ENCODE measurements at places on chromosomes 1 and 21.

DNA sequence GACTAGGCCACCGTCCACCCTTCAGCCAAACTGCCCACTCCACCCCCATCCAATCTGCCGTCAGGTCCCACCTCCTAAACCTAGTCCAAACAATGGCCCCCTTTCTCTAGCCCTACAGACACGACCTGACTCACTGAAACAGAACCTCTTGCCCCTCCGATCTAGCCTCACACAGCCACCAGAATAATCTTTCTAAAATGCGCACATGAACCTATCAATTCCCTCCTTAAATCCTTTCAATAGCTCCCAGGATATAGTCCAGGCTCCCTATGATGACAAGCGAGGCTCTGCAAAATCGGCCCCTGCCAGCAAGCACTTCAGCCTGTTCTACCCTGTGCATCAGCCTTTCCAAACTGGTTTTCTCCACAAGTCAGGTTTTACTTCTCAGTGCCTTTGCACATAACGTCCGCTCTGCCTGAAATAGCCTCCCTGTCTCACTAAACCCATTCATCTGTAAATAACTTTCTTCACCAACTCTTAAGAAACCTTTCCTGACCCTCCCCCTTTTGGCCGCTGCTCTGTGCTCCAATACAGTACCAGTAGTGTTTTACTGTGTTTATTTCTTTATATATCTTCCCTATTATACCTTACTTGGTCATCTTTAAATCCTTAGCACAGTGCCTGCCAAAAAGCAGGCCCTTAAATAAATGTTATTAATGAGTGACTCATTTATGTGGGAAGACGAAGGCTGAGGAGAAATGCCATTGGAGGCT lies 9.0 kb upstream of the CDC20 start:
- DNase-seq, result no peak

DNA sequence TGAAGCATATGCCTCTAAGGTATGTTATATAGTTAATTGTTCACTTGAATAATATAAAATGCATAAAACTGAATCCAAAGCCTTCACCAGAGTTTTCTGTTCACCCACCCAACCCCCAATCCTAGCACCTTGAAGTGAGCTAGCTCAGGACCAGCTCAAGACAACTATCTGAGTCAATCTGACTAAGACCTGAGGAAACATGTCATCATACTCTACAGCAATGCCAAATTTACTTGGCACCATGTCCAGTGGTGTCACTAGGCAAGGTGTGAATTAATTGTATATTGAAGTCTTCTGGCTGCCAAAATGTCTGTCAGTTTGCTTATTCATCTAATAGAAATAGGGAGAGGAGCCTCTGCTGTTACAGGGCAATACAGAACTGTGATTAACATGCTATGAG lies 3.8 kb downstream of the DNASE2B start:
- no peak for DNase-seq

DNA sequence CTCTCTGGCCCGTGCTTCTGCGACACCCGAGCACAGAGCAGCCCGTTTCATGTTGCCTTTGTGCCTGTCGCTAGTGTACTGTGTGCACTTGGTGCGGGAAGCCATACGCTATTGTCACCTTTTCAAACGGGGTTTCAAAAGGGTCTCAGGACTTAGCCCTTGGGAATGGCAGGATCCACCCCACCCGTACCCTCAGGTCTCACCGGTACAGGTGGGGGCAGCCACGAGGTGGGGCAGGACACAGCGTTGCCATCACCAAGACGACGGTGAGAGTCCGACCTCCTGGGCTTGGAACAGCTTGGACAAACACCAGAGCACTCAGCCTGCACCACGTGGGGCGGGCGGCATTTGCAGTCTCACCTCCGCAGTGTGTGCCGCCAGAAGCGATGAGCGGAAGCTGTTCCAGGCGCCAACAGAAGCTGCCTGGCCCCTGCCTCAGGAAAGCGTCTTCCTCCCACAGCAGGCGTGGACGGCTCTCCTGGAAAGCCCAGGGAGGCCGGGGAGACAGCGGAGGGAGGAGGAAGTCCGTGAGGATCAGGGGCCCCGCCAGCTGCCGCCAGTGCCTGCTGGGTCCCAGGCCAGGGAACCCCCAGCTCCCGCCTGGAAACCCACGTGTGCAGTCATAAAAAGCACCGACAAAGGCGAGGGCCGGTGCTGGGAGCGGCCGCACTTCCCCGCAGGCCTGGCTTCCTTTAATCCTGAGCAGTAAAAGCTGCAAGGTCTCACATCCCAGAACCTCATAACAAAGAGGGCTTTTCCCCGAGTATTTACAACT lies 131.3 kb upstream of the ARHGEF16 start:
- no peak for DNase-seq

- DNase-seq, result no peak
Observed at GRCh38 chr21:33751120-33751519, 108.8 kb downstream of the ITSN1 start.

DNA sequence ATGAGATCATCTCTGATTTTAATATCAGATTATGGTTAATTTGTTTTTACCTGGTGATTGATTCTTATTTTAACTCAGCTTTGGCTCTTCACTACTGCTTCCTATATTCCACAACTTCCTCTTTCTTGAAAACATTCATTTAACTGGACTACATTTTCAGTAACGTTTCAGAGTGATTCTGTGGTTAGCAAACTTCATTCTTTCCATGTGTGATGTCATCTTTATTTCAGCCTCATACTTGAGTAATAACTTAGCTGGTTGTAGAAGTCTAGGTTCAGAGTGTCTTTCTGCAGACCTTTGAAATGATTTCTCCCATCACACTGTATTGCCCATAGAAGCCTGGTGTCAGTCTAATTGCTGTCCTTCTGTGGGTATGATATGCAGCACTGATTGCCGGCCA lies 36.0 kb upstream of the SLC35F3 start:
- DNase-seq, result no peak

GRCh38 chr1:23720256-23720995 lies 22.8 kb upstream of the ELOA start:
- DNase-seq, result no peak

DNA sequence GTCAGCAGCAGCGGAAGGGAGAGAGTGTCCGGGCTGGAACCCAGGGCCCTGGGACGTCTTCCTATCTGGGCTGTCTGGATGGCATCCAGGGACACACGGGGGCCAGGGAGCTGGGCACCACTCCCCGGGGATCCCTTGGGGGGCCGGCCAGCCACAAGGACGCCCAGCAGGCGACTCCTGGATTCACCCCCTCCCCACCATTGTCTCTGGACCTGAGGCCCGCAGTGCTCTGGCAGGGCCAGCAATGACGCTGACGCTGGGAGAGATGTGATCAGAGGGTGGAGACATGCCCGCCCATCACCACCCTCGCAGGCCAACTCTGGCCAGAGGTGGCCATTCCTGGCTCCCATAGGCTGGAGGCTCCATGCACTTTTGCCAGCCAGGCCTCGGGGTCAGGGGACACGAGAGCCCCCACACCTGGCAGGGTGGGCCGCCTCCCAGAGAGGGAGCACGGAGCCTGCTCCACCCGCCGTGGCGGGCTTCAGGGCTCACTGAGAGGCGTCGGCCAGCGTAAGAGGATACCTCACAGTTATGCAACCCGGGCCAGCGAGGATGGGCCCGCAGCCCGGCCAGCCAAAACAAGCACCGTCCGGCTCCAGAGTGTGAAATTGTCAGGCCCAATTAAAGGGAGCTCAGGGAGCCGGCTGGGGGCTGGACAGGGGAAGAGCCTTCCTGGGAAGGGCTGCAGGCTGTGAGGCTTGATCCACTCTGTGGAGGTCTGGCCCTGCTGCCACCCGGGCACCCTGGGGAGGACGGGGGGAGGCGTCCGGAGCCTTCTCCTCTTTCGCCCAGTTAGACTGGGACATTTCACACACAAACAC lies 10.3 kb downstream of the ACTRT2 start:
- no peak for DNase-seq

DNA sequence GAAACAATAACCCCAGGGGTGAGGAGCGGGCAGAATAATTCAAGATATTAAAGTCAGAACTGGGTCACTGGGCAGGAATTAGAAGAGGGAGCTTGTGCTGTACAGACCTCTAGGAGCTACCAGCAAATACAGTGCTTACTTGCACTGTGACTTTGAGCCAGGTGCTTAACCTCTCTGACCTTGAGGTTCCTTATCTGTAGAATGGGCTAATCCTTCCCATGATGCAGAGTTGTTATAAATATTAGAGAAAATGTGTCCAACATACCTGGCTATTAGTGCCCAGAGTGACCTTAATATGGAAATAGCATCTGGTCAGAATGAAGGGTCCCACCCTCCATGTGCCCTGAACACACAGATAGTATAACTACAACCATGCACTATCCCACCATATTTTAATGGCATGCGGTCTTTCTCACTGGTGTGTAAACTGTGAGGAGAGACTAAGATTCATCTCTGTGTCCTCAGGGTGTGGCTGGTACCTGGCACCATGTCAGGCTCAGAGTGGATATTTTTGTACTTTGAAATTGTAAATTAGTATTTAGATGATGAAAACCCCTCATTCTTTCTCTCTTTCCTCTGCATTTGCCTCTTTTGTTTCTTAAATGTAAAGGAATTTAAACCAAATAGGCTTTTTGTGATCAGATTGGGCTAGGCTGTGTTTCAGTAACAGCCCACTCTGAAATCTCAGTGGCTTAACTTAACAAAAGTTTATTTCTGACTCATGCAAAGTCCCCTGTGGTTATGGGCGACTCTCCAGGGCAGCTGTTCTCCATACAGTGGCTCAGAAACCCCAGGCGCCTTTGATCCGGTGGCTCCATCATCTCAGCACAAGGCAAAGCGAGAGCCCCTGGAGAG lies 60.0 kb upstream of the ROR1 start:
- no peak for DNase-seq

DNA sequence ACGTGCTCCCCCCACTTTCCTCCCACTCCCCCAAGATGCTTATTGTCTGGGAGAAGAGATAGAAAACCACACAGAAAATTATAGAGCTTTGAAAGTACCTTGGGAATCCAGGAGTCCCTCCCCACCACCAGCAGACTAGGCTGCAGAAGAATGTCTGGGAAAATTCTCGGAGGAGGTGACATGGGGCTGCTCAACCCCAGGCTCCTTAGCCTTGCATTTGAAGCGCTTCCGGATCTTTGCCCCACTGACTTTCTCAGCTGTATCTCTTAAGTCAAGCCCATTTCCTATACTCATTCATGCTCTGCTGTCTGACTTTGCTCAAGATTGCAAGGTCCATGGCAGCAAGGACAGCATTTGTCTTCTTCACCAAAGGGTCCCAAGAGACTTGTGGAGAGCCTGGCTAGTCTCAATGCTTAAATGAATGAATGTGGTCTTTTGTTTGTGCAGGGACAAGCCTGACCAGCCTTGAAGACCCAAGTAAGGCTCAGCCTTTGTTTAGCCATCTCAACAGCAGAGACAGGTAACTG lies 38.0 kb downstream of the DNTTIP2 start:
- DNase-seq, result no peak

DNA sequence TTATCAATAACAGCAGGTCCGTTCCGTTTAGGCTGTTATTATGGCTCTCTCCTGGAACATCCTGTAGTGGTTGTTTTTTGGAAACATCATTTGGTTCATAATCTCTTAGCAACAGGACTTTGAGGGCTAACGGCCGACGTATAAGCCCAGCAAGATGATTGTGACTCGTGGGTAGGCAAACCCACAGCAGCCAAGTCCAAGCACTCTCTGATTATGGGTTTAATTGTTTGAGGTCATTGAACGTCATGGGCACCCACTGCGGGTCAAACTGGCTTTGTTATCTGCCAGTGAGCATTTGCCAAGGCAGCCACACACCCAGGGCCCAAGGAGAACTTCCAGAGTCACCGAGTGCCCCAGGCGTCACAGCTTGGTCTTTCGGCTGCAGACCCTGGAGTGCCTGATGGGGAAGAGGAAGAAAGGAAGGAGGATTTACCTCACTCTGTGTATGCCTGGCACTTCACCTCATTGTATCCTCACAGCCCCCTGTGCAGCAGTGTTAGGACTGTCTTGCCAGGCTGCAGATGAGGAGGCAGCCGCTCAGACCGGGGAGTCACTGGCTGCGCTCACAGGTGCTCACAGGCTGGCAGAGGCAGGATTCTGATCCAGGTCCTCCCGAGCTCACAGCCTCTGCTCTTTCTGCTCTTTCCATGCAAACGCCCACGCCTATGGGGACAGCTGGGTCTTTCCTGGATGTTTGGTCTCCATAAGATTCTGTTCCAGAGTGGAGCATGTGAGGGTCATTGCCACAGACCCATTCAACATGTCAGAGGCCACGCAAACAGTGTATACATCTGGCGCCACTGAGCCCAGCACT lies 30.8 kb upstream of the EPS8L3 start:
- no peak for DNase-seq

- no peak for DNase-seq
Observed at GRCh38 chr1:29441916-29442668, 205.8 kb downstream of the PTPRU start.

DNA sequence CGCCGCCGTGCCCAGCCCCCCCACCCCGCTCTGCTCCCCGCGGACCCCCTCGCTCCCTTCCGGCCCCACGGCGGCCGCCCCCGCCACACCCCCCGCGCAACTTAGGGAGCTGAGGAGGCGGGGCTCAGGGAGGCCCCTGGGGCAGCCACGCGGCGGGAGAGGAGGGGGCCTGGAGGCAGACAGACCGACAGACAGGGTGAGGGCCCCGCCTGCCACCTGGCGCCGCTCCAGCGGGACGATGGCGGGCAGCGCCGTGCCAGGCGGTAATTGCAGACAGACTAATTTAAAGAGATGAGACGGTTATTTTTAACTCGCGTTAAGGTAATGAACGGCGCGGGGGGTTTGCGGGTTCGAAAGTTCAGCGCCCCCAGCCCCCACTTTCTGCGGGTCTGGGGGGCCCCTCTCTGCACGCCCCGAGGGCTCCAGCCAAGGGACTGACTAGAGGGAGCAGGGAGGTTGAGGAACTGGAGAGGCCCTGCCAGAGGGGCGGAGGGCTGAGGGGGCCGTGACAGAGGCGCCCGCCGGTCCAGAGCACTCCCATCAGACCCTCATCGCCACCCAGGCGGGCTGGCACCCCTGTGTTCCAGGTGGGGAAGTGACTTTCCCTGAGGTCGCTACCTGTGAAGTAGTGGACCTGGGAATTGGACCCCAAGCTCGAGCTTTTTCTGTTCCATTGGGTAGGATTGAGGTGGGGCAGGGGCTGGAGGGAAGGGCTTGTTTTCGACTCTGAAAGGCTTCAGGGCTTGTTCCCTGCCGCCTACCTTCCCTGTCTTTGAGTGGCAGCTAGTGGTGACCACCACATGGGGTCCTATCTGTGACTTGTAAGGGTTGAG lies 5.4 kb downstream of the FOXO6 start:
- DNase-seq, result peak; percentile 39

DNA sequence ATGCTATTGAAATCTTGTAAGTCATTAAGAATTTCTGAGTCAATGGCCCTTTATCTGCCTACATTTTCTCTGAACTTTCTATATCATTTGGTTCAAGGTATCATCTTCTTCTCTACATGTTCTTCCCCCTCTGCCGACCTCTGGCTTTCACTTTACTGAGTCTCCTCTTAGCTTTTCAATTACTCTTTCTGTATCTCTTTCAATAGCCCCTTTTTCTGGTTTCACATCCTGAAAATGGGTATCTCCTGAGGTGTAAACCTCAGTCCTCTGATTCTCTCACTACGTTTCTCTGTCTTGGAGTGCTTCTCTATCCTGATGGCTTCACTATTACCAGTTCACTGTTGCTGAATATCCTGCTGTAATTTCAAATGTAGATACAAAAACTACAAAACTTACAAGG lies 98.9 kb downstream of the LYST start:
- DNase-seq, result no peak
